Activated naive CD8-positive, alpha-beta T cell treated with anti-CD3 and anti-CD28 coated beads, Interleukin-2, amount 50 U/mL, for 16 hours (primary cell): ENCODE measurements at places on chromosomes 7 and 10.
A peak's percentile ranks its signal among the peaks of the same experiment; 100 is the strongest.

- DNase-seq = no peak
Measured at GRCh38 chr7:7720750-7721621, 2.6 kb upstream of the RPA3 start.

- no peak for DNase-seq
Measured at GRCh38 chr7:132059141-132059540, 502.7 kb upstream of the PODXL start.

DNA sequence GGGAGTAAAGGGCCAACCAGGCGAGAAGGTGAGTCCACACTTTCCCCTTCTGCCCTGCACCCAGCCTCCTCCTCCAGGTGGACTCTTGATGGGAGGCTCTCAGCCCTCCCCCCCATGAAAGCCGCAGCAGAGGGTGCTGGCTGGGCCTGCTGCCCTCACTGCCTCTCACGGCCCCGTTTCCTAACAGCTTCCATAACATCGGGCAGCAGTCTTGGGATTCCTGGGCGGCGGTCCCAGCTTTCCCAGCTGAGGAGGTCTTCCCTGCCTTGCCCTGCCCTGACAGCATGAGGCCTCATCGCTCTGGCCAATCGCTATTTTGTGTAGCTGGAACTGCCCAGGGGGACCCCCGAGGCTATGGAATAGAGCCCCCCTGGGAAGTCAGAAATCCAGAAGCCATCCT lies 76.3 kb downstream of the COL13A1 start:
- no peak for DNase-seq

GRCh38 chr7:157541295-157542067 lies 204.7 kb downstream of the DNAJB6 start:
- no peak for DNase-seq

- DNase-seq = peak; percentile 17
Measured at GRCh38 chr10:80356563-80356988, at the start of the genes DYDC1 and DYDC2. Gene DYDC1 (minus strand): TSS chr10:80356755. CDS start chr10:80352601, 4,154 bp downstream. Gene DYDC2 (plus strand): TSS chr10:80356781. CDS start chr10:80362444, 5,663 bp downstream.

DNA sequence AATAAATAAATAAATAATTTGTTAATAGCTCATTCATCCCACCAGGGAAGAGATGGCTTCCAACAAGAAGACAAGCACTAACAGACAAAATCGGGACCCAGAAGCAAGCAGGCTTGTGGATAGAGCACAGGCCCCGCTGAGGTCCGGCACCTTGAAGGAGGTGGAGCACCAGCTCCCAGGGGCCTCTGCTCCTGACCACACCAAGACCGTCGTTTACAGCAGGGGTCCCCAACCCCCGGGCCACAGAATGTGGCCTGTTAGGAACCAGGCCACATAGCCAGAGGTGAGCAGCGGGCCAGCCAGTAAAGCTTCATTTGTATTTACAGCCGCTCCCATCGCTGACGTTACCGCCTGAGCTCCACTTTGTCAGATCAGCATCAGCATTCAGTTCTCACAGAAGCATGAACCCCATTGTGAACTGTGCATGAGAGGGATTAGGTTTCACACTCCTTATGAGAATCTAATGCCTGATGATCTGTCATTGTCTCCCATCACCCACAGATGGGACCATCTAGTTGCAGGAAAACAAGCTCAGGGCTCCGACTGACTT lies 33.3 kb upstream of the SUN1 start:
- DNase-seq = no peak

- DNase-seq = no peak
Measured at GRCh38 chr7:70116244-70116643, 518.0 kb downstream of the AUTS2 start.

DNA sequence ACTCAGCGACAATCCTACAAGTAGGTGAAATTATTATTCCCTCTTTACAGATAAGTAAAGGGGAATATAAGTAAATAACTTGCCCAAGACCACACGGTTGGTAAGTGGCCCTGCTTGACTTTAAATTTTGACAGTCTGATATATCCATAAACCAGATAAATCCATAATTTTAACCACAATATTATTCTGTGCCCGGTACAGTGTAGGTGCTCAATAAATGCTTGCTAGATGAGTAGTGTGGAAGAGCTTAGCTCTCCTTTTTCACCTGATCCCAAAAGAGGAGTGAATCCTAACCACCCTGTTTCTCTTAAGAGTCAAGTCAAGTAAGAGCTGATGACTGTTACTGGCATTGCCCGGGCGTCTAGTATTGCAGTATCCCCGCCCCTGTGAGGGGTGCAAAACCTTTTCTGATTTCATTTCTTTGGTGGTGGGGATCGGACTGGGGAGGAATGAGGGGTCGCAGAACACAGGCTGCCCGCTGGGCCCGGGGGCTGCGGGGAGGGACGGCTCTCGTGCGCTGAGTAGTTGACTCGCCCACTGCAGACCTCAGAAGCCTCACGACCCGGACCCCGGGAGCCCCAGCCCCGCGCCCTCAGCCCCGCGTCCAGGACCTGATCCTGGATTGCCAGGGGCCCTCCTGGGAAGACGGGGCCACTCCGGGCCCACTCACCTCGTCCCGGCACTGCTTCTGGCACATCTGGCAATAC lies 490 bp downstream of the KIN start:
- DNase-seq = no peak

GRCh38 chr7:150570556-150571465 lies 3.6 kb downstream of the GIMAP4 start:
- no peak for DNase-seq

- DNase-seq = no peak
Measured at GRCh38 chr10:36451391-36451970, 673.9 kb upstream of the ANKRD30A start.

- DNase-seq = no peak
Measured at GRCh38 chr10:79283616-79284015, 63.7 kb upstream of the PPIF start.

DNA sequence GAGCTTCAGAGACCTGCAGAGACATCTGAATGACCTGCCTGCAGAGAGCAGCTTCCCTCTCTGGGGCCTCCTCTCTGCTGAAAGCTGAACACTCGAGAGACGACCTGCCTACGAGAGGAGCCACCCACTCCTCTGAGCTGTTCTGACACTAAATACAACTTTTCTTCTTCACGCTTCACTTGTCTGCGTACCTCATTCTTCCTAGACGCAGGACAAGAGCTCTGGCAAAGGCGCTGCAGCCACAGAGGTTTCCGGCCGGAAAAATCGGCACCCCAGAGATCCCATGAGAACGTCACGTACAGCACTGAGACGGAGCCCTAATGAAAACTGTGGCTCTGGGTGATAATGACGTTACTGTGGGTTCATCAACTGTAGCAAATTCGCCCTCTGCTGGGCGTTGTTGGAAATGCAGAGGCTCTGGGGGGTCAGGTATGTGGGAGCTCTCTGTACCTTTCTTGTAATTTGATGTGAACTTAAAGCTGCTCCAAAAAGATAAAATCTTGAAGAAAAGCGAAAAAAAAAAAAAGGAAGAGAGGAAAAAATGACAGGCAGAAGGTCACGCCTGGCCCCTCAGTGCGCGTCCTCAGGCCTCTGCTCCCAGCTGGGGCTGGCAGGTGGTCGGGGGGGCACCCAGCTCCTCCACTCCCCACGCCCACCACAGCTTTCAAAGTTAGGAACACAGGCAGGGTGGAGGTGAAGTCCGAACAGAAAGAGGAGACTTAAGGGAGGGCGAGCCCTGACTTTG lies 120.7 kb downstream of the DYNC2I1 start:
- peak; percentile 83 for DNase-seq

GRCh38 chr7:131031099-131031868 lies 296.4 kb upstream of the MKLN1 start:
- no peak for DNase-seq

DNA sequence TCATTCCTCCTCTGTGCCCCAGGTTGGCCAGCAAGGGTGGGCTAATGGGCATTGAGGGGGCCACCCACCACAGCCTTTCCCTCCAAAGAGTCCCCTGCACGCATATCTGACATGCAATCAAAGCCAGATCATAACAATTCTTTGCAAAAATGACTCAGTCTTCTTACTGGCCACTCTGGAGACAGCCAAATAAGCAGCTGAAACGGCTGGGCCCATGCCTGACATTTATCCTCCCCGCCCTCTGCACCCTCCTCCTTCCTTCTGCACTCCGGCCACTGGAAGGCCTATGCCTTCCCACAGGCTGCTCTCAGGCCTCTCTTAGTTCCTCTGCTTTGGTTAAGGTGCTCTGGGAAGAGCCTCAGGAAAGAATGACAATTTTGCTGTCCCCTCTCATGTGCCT lies 29.2 kb upstream of the NPFFR1 start:
- DNase-seq = no peak

DNA sequence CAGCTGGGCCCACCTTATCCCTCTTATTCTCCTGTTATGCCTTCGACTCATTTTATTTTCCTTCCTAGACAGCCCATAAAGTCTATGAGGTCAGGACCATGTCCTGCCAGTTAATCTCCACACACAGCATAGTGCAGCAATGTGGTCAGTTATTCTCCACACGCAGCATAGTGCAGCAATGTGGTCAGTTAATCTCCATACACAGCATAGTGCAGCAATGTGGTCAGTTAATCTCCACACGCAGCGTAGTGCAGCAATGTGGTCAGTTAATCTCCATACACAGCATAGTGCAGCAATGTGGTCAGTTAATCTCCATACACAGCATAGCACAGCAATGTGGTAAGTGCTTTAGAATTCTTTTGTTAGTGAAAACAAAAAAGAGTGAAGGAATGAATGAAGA lies 77.8 kb downstream of the TEX36 start:
- no peak for DNase-seq

DNA sequence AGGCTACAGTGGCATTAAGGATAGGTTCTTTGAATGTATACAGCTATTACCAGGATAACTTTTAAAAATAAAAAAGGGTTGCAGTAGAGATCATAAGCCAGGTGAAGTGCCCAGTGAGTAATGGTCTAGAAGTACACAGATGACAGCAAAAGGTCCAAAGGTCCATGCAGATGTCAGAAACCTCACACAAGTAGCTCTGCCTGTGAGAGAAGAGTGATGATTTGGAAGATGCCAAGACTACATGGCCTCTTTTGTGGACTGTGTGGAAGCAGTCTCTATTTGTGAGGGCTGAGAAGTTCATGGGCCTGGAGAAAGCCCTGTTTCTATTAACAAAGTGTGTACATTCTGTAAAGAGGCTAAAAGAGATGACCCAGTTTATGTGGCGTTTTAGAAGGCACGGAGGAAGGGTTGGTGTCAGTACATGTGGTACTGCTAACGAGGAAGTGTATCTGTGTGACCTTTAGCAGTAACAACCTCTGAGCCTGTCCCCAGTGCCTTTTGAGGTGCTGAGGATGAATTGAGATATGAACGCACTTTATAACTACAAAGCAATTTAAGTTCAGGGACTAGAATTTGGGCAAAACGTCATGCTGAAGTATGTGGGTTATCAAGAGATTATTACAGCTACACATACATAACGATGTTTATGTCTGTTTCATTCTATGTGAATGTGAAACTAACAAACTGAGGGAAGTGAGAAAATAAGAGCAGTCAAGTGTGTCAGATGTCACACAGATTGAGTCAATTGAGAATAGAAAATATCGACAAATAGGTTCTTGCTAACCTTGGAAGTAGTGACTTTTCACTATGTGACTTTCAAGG lies 7.6 kb downstream of the CYCS start:
- DNase-seq = no peak

GRCh38 chr7:12220389-12221046 lies 9.4 kb downstream of the TMEM106B start:
- DNase-seq = no peak

- no peak for DNase-seq
Measured at GRCh38 chr10:110597476-110597875, 30.0 kb downstream of the SMC3 start.

- DNase-seq = no peak
Measured at GRCh38 chr10:43118631-43119415, 19.4 kb upstream of the CSGALNACT2 start.

GRCh38 chr7:47669178-47669891 lies 87.4 kb upstream of the TNS3 start:
- DNase-seq = no peak

GRCh38 chr10:49273082-49273465 lies 25.9 kb upstream of the C10orf71 start:
- DNase-seq = no peak

- peak; percentile 15 for DNase-seq
Measured at GRCh38 chr10:6445671-6446316, 134.3 kb downstream of the PRKCQ start.

DNA sequence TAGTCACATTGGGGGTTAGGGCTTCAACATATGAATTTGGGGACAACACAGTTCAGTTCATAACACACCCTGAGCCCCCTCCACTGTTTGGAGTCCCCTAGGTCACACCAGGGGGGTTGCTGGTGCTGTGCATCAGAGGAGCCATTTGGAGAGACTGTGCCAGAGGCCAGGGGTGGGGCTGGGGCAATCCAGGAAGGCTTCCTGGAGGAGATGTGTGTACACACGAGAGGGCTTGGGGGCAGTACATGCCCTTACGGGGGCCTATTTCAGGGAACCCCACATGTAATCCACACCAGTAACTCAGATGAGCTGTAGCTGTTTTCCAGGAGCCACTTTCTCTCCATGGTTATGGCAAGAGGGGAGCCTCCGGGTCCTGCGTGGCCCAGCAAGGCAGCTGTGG lies 151.7 kb downstream of the GRK5 start:
- DNase-seq = no peak

- DNase-seq = no peak
Measured at GRCh38 chr10:89744026-89744425, 42.6 kb downstream of the KIF20B start.

DNA sequence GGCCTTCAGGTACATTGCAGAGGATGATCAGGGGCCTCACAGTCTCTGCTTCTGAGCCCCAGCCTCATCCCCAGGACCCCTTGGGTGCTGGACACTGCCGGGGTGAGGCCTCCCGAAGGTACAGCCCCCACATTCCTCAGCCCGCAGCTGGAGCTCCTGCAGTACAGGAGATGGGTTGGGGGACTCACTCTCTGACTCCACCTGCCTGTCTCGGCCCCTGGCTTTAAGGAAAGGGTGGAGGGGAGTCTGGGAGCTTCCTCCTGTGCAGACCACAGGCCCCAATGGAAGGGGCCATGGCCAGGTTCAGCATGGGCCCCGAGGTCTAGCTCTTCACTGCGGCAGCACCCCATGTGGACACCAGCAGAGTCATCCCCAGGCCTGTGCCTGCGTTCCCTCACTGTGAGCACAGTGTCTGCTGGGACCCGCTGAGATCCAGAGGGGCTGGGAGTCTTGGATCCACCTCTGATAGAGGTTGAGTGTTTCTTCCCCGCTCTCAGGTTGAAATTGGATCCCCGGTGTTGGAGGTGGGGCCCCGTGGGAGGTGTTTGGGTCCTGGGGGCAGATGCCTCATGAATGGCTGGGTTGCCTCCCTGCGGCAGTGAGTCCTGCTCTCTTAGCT lies 99.9 kb downstream of the PRKAG2 start:
- no peak for DNase-seq

GRCh38 chr10:91680487-91680886 lies 47.6 kb upstream of the PPP1R3C start:
- no peak for DNase-seq

GRCh38 chr10:21372651-21373410 lies 152.7 kb downstream of the SKIDA1 start:
- peak; percentile 2 for DNase-seq
